ENCODE measurements at places on chromosomes 6 and 20. TPM values are rescaled to one million over a fixed set of nuclear protein-coding genes. Genes with fewer than 3 reads are reported as not detected.

Gene UBD
- total RNA-seq, result 0.25 TPM

Gene C6orf132
- under 0.01 TPM for total RNA-seq

Gene THBS2
- total RNA-seq, result 11.3 TPM

Gene ZNF341
- total RNA-seq, result 2.0 TPM

Gene TULP1
- under 0.01 TPM for total RNA-seq

Gene CST7
- 0.25 TPM for total RNA-seq

Gene RIMS1
- 233 TPM for total RNA-seq

Gene SLC35D3
- 0.25 TPM for total RNA-seq

Gene C2
- total RNA-seq, result 1.7 TPM

Gene HLA-G
- total RNA-seq, result not detected

Gene CTAGE9
- not detected for total RNA-seq

Gene EYA2
- total RNA-seq, result 1.5 TPM

Gene SLC22A1
- not detected for total RNA-seq

Gene SUMO4
- 4.2 TPM for total RNA-seq
